ENCODE measurements at places on chromosomes 1 and 21. TPM values are rescaled to one million over a fixed set of nuclear protein-coding genes. Genes with fewer than 3 reads are reported as not detected.
A peak's percentile ranks its signal among the peaks of the same experiment; 100 is the strongest.

- no peak for DNase-seq
These were observed 86.4 kb downstream of the SYF2 start for GRCh38 chr1:25145775-25146393.

FCRL5 gene
- total RNA-seq = 0.54 TPM

- DNase-seq = no peak
These were observed 166.4 kb downstream of the PSMG1 start for GRCh38 chr21:39016740-39017315.

MCM3AP gene
- 143 TPM for total RNA-seq

DNA sequence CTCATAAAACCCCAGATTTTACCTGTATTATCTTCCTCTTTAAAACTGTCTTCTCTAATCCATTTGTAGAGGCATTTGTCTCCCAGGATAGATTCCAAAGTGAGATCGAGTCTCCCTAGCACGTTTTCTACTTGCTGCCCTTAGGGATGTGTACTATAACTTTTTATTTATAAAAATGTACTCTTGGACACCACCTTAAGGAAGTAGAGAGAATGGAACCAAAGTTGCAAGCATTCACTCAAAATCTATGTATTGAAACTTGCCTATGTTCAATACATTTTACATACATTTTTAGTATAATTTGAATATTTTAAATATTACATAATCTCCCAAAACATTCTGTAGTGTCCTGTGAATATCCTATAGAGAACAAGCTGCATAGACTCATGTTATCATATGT lies 842 bp upstream of the SPRR2A start:
- DNase-seq = no peak

ABCG1 gene
- 10.4 TPM for total RNA-seq

DNA sequence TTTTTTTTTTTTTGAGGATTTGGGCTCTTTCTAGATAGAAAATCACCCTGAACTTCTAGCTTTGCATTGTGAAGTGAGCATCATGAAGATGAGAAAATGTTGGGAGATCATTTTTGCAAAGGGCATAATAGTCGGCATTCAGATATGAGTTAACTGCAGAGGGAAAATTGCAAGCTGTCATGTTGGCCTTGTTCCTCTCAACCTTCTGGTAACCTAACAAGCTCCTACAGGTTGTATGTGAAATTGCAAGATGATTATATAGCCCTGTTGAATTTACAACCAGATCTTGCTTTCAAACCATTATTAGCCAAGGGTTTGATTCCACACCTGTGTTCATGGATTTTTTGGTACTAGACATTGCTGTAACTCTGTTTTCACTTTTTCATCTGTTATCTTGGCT lies 2.2 kb downstream of the ELOA start:
- no peak for DNase-seq

- no peak for DNase-seq
These were observed 7.0 kb downstream of the TNNT2 start for GRCh38 chr1:201370500-201370899.

GRCh38 chr21:25300632-25301031 lies 306.6 kb downstream of the MRPL39 start:
- no peak for DNase-seq

GRCh38 chr1:168822911-168823310 lies 93.9 kb upstream of the DPT start:
- DNase-seq = no peak

- DNase-seq = no peak
These were observed 42.5 kb downstream of the PLPPR5 start for GRCh38 chr1:98962156-98962555.

S100A12 gene
- total RNA-seq = 20.4 TPM

CLDN17 gene
- not detected for total RNA-seq

DNA sequence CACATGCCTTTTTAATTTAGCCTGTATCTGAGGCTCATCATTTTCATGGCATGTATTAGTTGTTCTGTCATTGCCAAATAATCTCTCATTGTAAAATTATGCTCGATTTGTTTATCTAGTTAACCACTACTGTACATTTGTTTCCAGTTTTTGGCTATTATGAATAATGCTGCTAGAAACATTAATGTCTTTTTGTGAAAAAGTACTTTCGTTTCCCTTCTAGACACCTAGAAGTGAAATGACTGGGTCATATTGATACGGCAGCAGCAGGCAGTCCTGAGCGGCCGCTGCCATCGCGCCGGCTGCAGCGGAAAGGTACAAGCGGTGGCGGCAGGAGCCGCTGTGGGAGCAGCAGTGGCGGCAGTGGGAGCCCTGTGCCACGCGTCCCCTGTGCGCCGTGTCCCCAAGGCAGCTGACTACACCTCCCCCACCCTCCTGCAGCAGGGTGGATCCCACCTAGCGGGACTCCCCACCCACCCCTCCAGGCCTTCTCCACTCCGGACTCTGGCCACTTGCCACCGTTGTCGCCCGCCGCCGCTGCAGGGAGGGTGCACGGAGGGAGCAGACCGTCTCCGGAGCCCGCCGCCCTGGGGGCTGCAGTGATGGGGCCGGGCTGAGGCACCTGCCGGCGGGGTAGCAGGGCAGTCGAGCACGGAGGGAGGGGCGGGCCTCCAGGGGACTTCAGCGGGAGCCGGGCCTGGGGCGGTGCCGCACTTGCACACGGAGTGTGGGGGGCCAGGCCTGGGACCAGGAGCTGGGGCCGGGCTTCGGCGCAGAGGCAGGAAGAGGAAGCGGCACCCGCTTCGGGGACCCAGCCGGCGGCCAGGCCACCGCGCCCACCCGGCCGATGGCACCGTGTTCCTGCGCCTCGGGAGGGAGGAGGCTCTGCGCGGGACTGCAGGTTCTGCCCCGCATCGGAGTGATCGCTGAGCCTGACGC lies 66.8 kb upstream of the RGS7 start:
- DNase-seq = no peak

- DNase-seq = no peak
These were observed 5.3 kb upstream of the MAP3K7CL start for GRCh38 chr21:29125191-29125590.

DNA sequence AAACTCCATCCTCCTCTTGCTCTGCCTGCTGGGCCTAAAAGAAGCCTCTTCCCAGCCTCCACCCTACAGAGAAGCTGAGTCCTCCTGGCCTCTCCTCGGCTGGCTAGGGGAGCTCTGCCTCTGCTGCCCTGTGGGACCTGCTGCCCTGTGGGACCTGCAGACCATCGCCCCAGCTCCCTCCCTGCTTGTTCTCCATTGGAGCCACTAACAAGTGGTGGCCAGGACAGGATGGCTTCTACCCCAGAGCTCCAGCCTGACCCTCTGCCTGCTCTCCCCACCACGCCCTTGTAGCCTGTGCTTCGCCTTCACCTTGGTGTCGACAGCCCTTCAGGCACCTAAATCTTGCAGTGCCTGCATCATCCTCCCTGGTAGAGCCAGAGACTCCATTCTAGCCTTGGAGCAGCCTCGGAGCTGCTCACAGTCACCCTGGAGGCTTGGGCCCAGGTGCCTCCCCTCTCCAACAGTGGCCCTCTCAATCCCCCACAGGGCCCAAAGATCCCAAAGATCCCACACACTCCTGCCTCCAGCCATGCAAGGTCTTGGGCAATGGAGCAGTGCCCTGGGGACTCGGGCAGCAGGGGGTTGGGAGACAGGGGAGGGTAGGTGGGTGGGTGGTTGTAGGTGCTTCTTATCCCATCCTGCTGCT lies 3.0 kb downstream of the EPS8L3 start:
- peak; percentile 7 for DNase-seq

- no peak for DNase-seq
These were observed 8.2 kb downstream of the SSBP3 start for GRCh38 chr1:54397980-54398379.

GRCh38 chr1:64482720-64483119 lies 12.8 kb downstream of the CACHD1 start:
- DNase-seq = no peak

GRCh38 chr1:16189921-16190621 lies 22.4 kb downstream of the ARHGEF19 start:
- no peak for DNase-seq

GRCh38 chr1:76430531-76430930 lies 356.0 kb downstream of the ST6GALNAC3 start:
- DNase-seq = no peak

- peak; percentile 25 for DNase-seq
These were observed 897 bp downstream of the SLC25A24 start for GRCh38 chr1:108199201-108199691.

- DNase-seq = no peak
These were observed 82.6 kb downstream of the SPAG17 start for GRCh38 chr1:118102445-118102844.

GRCh38 chr1:167132301-167133010 lies 38.6 kb downstream of the STYXL2 start:
- DNase-seq = no peak

DNA sequence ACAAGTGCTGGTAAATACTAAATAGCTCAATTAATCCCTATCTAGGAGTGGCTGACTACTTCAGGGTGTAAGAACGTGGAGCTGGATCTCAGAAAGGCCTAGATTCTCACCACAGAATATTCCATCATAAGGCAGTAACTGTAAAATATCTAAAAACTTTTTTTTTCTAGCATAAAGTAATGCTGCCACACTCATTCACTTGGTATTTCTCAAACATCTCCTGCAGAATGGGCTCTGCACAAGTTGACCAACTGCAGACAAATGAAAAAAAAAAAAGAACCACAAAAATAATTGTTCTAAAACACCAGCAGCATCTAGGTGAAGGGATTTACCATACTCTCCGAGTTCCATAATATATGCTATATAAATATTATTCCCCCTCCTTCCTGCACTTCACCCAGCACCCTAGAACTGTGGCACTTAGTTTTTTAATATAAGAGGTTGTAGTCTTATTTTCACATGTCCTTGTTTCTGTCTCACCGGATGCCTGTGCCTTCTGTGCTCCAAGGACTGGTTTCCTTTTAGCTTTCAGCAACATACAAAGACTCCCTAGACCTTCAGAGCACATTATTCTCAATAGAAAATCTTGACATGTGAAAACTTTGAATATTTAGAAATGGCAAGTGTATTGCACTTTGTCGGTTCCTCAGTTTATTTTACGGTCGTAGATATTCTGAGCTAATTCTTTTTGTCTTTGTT lies 8.9 kb downstream of the VSIG8 start:
- no peak for DNase-seq

- no peak for DNase-seq
These were observed 1.6 kb downstream of the ABCA4 start for GRCh38 chr1:94119306-94119705.

GRCh38 chr1:197141575-197141974 lies 4.9 kb downstream of the ASPM start:
- no peak for DNase-seq

DNA sequence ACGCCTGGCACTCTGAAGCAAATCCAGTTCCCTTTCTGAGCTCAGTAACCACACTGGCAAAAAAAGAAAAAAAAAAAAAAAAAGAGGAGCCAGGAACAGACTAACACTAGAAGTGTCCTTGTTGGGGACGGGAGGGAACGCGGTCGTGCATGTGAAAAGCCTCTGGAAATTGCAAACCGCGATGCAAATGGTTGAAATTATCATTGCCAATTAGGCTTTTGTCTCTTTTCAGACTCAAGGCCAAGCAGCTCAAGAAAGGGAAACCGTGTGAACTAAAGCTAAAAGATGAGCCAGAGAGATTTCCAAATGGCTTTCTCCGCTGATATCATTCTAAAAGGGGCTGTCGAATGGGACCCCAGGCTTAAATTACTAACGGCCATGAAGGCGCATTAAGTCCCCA lies 13.5 kb downstream of the TRABD2B start:
- no peak for DNase-seq

DNA sequence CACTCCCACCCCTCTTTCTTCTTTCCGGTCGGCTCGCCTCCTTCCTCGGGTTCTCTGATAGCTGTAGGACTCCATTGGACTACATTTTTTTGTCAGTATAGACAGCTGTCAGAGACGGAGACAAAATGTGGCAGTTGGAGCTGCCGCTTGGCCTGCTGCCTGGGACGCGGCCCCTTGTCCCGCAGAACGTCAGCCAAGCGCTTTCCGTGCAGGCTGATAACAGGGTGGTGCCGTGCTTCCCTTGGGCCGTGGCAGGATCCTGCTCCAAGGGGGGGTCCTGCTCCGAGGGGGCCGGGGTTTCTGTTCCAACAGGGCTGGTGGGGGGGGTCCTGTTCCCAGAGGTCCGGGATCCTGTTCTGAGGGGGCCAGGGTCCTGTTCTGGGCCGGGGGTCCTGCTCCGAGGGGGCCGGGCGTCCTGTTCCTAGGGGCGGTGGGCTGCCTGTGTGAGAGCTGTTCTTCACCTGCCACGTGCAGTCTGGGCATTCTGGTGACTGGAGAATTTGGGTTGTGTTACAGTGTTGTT lies 4.9 kb downstream of the SKI start:
- peak; percentile 41 for DNase-seq

- no peak for DNase-seq
These were observed at the start of gene MCOLN3 for GRCh38 chr1:85048296-85049064. TSS of gene MCOLN3 (minus strand) at chr1:85048500. CDS start at chr1:85045360, 3,140 bp downstream.

- no peak for DNase-seq
These were observed 14.5 kb downstream of the NT5C1A start for GRCh38 chr1:39657402-39657801.

GRCh38 chr1:53938136-53938830 lies 7.2 kb downstream of the IFT25 start:
- no peak for DNase-seq

DNA sequence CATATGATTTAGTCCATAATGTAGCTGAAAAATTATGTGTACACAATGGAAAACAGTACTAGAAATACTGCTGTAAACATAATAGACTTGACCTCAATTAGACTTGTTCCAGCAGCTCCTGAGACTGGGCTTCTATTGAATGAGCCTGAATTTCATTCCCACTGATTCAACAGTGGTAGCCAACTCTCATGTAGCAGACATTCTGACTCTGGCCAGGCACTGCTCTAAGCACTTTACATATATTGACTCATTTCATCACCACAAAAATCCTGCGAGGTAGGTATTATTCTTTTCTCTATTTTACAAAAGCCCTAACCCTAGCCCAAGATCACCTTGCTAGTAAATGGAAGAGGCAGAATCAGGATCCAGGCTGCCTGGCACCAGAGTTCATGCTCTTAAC lies 12.8 kb upstream of the CTSS start:
- DNase-seq = no peak

CRABP2 gene
- 3.0 TPM for total RNA-seq

FCGR2B gene
- 76.9 TPM for total RNA-seq

GRCh38 chr1:110280126-110280525 lies 59.1 kb upstream of the RBM15 start:
- DNase-seq = no peak

CYP2J2 gene
- total RNA-seq = 0.20 TPM

DNA sequence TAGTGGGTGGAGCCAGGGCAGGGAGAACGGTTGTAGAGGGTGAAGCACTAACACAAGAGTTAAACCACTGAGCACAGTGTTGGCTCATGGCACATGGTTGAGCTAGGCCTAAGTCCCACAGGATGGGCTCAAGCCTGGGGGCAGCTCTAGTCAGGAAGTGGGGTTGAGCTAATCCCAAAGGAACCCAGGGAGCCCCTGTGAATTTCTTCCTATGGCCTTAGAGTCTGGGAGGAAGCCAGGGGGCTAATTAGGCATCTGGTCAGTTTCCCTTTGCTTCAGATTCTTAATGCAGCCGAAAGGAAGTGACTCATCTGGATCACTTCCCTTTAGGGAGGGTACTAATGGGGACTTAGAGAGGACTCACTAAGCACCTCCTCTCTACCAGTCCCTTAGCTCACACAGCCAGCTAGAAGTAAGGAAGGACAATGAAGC lies 10.1 kb downstream of the CFAP45 start:
- no peak for DNase-seq

All from natural killer cell (primary cell).